Smooth muscle cell of the brain vasculature (primary cell): ENCODE measurements at places on chromosomes 5 and 9.

- no peak for DNase-seq
These were observed 68.8 kb upstream of the PPP2R2B start for GRCh38 chr5:146947181-146947941.

DNA sequence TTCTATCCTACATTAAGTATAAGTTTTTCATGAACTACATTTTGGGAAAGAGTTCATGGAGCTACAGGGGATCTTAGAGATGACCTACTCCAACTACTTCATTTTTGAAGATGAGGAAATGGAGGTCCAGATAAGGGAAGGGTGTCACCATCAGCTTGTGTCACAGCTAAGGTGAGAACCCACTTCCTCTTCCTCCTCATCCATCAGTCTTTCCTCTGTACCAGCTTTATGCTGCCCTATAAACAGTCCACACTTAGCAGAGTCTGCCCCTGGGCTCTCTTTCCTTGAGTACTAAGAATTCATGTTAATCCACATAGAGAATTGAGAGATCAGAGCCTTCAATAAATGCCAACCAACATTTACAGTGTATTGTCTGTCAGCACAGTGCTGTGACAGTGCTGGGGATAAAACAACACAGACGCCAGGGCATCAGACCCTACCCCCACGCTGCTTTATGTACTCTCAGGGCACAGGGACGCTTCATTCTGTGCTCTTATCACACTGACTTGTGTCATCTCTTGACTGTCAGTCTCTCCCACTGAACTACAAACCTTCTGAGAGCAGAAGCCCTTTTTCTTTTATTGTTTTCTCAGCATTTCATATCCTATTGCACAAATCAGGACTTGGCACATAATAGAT lies 22.1 kb downstream of the ADRB2 start:
- DNase-seq = no peak

- DNase-seq = no peak
These were observed 233.8 kb upstream of the TMEM161B start for GRCh38 chr5:88502179-88503040.

GRCh38 chr5:170168002-170168401 lies 62.3 kb downstream of the FOXI1 start:
- no peak for DNase-seq

DNA sequence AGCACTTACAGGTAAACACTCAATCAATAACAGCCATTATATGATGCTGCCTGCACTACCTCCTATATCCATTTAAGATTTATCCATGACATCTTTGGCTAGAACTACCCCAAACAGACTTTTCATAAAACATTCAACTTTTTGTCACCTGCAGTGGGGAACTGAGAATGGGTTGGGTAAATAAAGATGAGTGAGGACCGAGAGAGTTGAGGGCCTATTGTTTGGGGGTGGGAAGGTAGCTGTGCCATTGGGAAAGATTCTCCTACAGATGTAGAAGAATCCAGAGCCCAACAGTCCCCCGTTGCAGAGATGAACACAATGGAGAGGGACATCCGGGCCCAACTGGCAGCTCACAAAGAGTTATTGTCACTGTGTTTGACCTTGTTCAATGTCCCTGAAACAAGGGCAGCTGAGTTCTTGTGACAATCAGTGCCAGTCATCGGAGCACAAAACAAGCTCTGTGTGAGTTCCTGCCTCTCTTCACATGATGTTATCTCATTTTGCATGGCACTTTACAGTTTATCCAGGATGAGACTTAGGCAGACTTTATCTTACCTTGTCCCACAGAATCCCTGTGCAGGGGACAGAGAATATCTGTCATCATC lies 11.5 kb upstream of the SLC31A2 start:
- no peak for DNase-seq

DNA sequence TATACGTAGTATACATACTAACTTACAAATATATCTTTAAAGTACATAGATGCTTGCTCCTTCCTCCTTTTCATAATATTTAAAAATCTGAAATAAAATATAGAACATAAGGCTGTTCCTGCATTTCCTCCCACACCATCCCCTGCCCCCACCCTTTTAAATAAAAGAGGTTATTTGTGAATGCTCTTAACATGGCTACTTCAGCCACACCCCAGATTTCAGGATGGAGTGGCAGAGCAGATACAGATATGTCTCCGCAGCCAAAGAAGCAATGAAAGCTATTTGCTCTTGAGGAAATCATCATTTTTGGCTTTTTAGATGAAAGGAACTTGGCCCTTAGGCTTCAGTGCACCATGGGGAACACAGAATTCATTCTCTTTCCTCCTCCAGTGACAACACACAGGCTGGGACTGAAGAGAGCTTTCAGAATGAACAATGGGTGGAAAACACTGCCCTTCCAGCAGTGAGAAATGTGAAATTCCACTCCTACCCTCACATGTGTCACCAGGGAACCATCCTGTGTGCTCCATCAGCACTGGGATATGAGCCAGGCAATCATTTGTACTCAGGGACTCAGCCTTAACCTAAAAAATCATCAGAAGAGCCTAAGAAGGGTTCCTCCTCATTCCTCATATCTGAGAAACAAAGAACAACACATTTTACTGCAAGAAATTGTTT lies 134.3 kb downstream of the PPP2R2B start:
- no peak for DNase-seq

GRCh38 chr5:55344392-55344992 lies 36.7 kb downstream of the MTREX start:
- DNase-seq = peak; percentile 57

DNA sequence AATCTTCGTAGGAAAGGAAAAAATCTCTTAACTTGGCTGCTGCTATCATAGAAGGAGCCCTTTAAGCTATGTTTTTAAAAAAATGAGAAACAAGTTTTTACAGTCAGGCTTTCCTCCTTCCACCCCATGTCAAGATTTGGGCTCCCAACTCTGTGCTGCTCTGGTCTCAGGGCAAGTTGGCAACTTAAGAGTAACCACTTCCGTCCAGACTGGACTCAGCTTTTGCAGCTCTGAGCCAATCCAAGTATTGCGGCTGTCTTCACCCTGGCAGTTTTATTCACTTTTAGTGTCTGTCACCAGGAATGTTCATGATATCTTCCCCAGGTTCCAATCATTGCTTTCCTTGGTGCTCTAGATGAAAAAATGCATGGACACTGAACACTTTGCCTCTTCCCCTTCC lies 115.9 kb upstream of the GAS1 start:
- DNase-seq = no peak

DNA sequence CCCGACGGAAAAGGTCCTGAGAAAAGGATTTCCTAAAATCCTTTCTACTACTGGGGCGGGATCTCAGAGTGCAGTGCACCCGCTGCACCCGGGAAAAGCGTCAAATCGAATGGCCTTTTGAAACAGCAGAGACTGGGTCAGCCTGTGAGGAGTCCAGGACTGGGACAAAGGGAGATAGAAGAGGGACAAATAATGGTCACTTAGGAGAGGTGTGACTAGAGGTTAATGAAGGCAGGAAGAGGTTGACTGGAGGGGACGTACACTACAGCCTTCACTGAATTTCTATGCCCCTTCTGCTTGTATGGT lies 1.5 kb downstream of the PLPPR1 start:
- no peak for DNase-seq

DNA sequence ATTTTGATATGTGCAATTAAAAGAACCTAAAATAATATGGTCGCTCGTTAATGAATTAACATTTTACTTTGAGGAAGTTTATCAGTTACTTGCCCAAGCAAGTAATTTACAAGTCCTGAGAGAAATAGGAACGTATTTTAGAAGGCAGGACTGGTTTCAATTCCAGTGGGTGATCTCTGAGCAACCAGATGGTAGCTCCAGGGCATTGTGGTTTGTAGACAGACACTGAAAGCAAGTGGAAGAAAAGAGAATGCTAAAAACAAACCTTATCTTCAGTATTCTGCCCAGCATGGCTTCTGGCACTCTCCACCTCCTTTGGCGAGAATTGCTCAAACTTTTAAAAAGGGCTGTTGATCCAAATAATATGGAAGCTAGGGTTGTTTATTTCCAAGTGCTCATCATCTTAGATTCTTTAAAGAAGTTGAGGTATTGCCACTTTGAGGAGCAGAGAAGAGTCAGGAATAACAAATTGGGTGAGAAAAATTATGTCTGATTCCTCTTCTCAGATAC lies 31.8 kb upstream of the ERAP2 start:
- DNase-seq = no peak

- DNase-seq = no peak
These were observed 32.9 kb upstream of the GOLGA1 start for GRCh38 chr9:124973807-124974206.

DNA sequence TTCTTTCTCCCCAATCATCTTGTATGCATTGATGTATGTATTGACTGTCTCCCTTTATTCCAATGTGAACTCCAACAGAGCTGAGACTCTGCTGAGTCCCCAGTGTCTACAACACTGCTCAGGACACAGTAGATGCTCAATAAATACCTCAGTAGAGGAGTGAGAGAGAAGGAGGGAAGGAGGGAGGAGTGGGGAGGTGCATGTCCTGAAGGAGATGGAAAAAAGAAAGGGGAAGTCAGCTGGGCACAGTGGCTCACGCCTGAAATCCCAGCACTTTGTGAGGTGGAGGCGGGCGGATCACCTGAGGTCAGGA lies 2.9 kb upstream of the PHF2 start:
- no peak for DNase-seq

GRCh38 chr5:61768692-61769281 lies 436.7 kb downstream of the ZSWIM6 start:
- DNase-seq = no peak

DNA sequence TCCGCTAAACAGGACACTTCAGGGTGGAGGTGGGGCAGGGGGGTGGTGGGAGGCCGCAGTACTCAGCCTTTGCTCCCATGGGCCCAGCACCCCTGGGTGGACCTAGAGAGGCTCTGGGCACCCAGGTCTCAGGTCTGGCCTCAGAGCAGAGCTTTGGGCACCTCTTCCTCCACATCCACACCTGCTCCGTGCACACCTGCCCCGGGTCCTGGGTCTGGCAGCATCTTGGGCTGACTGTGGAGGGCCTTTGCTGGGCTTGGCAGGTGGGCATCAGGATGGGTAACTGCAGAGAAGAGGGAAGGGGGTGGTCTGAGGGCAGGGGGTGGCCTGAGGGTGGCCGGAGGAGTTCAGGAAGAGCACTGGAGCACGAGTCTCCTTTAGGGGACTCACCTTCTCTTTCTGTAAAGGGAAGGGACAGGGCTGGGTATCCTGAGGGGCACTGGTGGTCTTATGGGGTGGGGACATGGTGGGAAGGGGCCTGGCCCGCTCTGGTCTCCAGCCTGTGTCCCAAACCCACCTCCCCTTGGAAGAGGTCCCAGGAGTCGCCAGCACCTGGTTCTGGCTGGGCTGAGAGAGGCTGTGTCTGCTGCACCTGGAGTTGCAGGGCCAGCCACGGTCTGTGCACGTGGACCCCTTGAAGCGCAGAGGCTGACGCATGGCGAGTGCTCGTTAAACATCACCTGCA lies 106.7 kb upstream of the IER5L start:
- DNase-seq = no peak

DNA sequence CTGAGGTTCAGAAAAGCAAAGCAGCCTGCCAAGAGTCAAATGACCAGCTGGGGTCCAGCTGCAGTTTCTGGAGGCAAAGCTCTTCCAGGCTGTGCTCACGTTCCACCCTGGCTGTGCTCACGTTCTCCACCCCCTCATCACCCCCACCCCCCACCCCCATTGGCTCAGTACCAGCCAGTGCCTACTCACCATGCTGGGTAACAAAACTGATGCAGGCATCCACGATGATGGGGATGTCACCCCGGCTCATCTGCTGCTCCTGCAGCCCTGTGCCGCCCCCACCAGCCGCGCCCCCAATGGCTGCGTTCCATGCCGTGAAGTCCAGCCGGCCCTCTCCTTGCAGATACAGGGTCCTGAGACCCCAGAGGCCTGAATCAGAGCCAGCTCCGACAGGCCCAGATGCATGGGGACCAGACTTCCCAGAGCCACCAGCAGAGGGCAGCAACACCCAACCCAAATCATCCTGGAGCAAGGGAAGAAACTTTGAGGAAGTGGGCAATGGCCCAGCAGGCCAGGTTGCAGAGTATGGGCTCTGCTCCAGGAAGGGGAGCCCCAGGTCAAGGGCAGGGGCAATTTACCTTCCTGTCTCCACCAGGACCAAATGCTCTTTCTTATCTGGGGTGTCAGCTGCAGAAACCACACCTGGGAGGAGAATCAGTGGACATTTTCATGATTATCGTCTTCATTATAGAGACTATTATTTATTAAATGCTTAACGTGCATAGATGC lies 13.7 kb upstream of the FCHSD1 start:
- peak; percentile 36 for DNase-seq

DNA sequence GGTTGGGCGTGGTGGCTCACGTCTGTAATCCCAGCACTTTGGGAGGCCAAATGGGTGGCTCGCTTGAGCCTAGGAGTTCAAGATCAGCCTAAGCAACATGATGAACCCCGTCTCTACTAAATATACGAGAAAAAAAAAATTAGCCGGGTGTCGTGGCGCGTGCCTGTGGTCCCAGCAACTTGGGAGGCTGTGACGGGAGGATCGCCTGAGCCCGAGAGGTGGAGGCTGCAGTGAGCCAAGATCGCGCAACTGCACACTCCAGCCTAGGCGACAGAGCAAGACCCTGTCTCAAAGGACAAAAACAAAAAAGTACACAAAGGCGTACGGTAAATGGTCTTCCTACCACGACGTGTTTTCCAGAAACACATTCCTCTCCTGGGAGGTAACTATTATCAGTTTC lies 538 bp upstream of the BDP1 start:
- DNase-seq = no peak

DNA sequence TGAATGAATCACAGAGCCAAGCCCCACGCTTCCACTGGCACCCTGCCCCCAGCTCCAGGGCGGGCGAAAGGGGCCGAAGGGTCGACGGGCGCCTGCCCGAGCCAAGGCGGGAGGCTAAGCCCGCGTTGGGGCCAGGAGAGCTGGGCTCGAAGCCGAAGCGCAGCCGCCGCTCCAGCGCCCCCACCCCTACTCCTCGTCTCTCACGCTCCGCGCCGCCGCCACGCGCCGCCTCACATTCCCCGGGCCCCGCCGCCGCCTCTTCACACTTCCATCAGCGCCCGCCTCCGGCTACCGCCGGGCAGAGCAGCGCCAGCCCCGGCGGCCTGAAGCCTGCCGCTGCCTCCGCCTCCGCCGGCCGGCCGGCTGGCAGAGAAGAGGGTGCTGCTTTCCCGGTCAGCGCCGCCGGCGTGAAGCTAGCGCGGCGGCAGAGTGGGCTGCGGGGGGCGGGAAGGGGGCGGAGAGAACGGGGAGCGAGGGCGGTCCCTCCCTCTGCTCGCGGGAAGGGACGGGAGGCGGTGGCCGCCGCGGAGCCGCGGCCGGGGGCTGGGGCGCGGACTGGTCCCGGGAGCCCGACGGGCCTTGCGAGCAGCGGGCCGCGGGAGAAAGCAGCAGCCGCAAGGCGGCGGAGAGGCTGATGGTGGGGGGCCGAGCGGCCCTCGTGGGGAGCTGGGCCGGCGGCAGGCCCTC lies at the start of gene HOMER1:
Gene HOMER1 (minus strand): TSS at position 431 of the 687 bp plus-strand sequence. CDS start 1,360 bp downstream, outside the sequence.
- DNase-seq = peak; percentile 65

DNA sequence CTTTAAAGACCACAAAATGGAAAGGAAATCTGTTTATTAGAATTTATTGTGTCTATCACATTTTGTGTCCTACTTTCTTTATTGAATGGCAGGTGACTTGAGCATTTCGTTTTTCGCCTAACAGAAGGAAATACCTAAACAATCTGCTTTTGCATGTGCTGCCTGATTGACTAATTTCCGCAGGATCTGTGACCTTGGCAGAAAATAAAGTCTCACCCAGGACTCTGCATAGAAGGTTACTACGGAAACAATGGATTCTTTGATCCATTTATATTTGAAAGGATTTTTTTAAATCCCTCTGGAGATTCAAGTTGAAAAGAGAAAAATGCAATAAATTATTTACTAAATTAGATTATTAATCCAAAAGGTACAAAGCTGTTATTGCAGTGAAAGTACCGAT lies 61.0 kb upstream of the CAST start:
- DNase-seq = no peak
